ENCODE measurements at places on chromosomes 5 and 9.
A peak's percentile ranks its signal among the peaks of the same experiment; 100 is the strongest.

DNA sequence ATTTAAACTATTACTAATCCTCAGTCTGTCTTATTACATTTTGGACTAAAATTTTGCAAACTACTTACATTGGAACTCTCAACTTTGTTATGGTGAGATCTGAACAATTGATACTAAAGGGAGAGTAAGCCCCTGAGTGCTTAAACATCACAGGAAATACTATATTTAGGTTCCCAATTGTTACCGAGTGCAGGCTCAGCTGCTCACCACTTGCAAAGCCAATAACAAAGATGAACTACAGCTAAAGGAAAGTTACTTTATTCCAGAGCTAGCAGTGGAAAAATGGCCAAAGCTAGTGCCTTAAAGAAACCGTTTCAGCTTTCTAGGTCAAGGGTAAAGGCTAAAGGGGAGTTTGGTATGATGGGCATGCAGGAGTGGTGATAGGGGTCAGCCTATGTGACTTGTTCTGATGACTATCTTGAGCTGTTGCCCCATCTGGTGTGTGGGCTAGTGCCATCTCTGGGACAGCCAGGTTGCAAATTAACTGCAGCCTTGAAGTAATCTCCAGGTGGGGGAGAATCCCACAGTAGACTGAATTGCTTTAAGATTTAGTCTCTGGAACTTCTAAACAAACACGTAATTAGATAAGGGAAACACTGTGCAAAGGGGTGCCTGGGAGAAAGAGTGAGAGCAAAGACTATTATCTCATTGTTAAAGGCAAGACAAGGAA is 7.8 kb upstream of the NDUFB6 start:
- DNase-seq = no peak

DNA sequence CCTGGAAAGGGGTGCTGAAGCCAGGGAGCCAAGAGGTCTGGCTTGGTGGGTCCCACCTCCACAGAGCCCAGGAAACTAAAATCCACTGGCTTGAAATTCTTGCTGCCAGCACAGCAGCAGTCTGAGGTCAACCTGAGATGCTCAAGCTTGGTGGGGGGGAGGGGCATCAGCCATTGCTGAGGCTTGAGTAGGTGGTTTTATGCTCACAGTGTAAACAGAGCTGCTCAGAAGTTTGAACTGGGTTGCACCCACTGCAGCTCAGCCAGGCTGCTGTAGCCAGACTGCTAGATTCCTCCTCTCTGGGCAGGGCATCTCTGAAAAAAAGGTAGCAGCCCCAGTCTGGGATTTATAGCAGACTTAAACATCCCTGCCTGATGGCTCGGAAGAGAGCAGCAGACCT is 55.5 kb upstream of the FBXL17 start:
- DNase-seq = no peak

DNA sequence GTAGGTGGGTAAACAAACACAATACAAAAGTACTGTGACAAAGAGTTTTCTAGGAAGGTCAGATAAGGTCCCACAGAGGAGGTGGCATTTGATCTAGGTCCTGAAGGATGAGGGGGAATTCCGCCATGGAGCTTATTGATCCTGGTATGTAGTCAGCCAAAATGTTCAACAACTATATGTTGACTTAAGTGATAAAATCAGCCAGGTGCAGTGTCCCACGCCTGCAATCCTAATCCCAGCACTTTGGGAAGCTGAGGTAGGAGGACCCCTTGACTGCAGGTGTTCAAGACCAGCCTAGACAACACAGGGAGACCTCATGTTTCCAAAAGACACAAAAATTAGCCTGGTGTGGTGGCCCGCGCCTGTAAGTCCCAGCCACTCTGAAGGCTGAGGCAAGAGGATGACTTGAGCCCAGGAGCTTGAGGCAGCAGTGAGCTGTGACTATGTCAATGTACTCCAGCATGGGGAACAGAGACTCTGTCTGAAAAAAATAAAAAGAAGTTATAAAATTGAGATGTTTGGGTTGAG is 46.4 kb upstream of the PLIN2 start:
- DNase-seq = no peak

DNA sequence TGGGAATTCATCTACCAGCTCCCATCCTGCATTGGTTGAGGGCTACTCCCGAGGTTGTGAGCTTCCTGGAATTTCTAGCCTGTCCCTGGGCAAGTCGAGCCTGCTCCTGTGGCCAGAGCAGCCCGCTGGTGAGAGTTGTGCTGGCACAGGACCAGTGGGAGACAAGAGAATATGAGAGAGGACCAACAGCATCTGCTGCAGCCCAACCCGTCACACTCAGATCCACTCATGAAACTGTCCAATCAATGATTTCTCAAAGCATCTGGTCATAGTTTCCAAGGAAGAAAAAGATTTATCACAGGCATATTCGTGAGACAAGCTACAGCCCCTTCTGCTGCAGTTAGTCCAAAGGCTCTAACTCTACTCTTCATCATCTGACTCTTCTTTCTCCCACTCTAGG is 64.4 kb upstream of the RAI14 start:
- no peak for DNase-seq

DNA sequence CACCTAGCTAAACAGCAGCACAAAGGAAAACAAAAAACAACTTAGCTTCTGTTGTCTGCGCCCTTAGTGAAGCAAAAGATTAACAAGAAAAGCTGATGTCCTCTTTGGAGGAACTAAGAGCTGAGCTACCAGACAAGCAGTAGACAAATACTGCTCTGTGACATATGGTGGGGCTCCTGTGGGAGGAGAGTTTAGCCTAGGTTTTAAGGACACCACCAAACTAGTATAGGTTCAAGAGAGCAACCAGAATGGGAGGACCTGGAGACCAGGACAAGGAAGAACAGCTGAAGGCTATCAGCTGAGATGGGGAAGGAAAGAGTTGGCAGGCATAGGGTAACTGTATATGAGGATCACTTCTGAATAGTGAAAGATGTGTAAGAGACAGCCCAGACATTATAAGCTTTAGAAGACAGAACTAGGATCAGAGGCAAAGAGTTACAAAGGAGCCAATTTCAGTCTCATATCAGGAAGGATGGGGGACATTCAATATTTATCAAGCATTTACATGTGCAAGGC is 27.2 kb downstream of the FBXW2 start:
- no peak for DNase-seq

DNA sequence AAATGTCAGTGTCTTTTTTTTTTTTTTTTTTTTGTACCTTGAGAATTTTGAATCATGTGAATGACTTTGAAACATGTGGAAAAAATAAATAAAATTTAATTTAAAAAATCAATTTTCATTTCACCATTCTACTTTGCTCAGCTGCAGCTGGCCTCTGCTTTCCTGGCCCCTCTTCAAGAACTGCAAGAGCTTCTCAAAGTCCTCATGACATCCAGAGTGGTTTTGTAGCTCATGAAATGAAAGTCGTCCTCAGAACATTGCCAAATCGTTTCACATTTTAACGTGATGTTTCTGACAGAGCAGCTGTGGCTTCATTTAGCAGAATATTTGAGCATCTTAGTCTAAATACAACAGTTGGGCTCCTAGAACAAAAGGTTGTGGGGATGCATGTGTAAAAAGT is 47.9 kb upstream of the TMEM215 start:
- no peak for DNase-seq

DNA sequence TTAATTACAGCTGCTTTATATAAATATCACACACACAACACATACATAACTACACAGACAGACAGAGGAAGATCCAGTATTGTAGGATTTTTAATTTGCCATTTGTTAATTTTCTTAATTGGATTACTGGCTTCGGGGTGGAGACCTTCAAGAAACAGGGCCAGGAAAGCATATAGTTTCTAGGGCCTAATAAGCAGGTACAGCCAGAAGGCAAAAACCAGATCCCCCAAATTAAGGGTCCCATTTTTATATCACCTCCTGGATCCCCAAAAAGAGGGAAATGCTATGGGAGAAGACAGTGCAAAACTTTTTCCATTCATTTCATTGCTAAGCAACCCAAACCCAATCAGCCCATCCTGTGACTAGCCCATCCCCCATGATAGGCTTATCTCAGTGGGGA is 373.3 kb upstream of the FAM174A start:
- DNase-seq = no peak

- DNase-seq = no peak
Observed at GRCh38 chr9:138082918-138083636, 205.5 kb downstream of the CACNA1B start.

DNA sequence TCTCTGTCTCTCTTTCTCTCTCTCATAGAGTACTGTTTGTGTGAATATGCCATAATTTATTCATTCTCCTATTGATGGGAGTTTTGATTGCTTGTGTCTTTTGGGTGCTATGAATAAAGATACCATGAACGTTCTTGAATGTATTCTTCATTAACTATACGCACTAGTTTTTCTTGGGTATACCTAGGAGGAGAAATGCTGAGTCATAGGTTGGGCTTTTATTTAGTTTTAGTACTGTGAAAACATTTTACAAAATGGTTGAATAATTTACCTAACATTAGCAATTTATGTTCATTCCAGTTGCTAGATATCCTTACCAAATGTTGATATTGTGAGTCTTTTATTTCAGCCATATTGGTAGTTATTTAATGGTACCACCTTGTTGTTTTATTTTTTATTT is 192.5 kb downstream of the NPR3 start:
- no peak for DNase-seq

DNA sequence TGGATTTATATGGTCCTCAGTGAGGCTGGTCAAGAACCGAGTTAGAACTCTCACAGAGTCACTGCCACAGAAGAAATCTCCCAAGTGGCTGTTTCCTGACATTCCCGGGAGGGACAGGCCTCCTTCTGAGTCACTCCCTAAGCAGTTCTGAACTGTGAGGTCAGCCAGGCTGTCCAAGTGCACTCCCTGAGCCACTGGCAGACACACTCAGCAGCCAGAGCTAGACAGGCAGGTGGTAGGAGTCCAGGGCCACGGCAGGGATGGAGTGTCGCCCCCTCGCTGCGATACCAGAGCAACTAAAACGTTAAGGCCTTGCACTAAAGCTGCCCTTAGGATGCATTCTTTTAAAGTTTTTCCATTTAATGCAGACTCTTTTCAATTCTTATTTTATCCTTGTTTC is 3.4 kb downstream of the IL4 start:
- DNase-seq = peak; percentile 78

DNA sequence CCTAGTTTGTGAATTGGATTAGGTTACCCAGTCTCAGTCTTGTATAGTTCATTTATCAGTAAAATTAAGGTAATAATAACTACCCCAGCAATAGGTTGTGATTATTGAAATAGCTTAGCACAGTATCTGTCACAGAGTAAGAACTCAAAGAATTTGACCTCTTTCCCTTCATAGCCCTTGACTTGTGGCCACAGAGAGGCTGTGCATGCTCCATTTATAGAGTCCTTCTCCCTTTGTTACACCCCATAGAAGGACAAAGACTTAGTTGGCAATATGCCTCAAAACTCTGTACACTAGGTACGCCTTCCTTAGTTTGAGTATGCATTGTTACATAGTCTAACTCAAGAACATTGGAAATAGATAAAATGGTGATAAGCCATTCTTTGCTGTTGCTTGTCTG is 257.2 kb downstream of the KCTD16 start:
- DNase-seq = no peak

DNA sequence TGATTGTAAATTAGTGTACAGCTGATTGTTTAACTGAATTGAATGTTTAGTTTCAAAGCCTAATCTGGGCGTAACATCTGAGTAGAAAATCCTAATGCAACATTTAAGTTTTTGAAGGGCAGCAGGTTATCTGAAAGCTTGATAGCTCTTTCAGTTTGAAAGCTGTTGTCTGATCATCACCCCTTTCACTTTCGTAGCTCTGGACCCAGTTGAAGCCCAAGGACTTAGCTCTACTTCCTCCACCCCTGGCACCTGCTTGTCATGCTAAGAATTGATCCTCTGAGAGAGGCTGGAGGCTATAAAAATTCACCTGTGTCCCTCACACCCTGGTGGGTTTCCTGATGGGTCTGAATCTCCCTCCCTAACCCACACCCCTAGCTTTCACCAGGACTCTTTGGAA is 86.0 kb downstream of the ZFAND5 start:
- no peak for DNase-seq

GRCh38 chr5:15334551-15335266 is 165.3 kb upstream of the FBXL7 start:
- no peak for DNase-seq

All from GM04504 (cell line).